ENCODE measurements at places on chromosomes 3 and 15.

- DNase-seq: no peak
Measured at GRCh38 chr15:42141795-42142667, 14.4 kb downstream of the PLA2G4F start.

DNA sequence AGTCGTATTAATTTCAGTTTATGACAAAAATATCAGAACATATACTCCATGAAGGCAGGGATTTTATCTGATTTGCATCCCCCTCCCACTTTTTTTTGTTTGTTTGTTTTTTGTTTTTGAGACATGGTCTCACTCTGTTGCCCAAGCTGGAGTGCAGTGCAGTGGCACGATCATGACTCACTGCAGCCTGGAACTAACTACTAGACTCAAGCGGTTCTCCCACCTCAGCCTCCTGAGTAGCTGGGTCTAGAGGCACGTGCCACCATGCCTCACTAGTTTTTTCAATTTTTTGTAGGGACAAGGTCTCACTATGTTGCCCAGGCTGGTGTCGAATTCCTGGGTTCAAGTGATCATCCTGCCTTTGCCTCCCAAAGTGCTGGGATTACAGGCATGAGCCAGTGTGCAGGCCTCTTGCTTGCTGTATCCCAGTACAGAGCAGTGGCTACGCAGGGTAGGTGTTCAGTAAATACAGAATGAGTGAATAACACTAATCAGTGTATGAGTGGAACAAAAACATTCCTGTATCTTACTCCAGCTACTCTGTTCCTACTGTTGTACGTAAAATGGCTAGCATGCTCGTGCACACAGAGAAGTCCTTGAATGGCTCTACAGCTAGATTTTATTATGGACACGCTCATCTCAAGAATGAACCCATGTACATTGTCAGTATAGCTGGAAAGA is 272.4 kb downstream of the FOXP1 start:
- no peak for DNase-seq

DNA sequence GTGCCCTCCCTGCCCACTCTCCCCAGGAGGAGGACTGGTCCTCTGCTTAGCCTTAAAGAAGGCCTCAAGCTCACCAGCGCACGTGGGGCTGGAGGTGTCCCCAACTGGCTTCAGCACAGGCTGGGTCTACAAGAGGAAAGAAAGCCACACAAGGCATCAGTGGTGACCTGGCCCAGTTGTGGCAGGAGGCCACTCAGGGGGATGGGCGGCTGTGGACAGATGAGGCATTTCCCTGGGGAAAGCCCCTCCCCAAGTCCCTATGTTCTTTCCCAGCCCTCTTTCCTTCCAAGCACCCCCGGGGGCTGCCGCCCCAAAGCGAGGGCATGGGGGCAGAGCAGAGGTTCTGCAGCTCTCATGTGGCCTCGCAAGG is 155.2 kb upstream of the TLE3 start:
- no peak for DNase-seq

- DNase-seq: no peak
Measured at GRCh38 chr3:3141939-3142338, 15.2 kb downstream of the TRNT1 start.

GRCh38 chr3:9525078-9525477 is 28.5 kb downstream of the LHFPL4 start:
- no peak for DNase-seq

- no peak for DNase-seq
Measured at GRCh38 chr3:32983124-32983523, 31.7 kb downstream of the CCR4 start.

- DNase-seq: no peak
Measured at GRCh38 chr15:64037116-64037515, 9.2 kb downstream of the DAPK2 start.

- no peak for DNase-seq
Measured at GRCh38 chr3:2130726-2131125, 32.1 kb downstream of the CNTN4 start.

GRCh38 chr3:149453140-149453805 is 21.2 kb upstream of the TM4SF4 start:
- DNase-seq: no peak

- no peak for DNase-seq
Measured at GRCh38 chr15:93024293-93024692, 64.7 kb downstream of the RGMA start.

- DNase-seq: no peak
Measured at GRCh38 chr3:155009217-155009616, 70.9 kb upstream of the MME start.

GRCh38 chr3:167718582-167718981 is 16.1 kb downstream of the PDCD10 start:
- no peak for DNase-seq

- DNase-seq: no peak
Measured at GRCh38 chr3:189588070-189588469, 43.1 kb upstream of the TP63 start.

DNA sequence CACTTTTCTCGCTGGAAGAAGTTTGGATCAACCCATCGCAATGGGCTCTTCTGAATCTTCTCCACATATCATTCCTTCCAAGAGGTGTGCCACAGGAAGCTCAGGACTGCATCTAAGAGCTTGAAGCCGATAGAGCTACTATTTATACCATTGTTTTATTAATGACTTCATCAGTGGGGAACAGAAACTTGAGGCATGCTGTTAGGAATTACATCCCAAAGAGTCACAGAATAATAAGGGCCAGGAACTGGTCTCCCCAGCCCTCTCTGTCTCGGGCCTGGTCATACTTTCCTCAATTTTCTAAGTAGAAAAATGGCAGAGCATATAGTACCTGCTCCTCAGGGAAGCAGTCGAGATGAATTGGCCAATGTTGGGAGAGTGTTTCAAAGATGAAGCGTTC is 16.9 kb upstream of the C15orf61 start:
- no peak for DNase-seq

GRCh38 chr3:39276746-39277145 is 3.1 kb downstream of the CX3CR1 start:
- DNase-seq: no peak

DNA sequence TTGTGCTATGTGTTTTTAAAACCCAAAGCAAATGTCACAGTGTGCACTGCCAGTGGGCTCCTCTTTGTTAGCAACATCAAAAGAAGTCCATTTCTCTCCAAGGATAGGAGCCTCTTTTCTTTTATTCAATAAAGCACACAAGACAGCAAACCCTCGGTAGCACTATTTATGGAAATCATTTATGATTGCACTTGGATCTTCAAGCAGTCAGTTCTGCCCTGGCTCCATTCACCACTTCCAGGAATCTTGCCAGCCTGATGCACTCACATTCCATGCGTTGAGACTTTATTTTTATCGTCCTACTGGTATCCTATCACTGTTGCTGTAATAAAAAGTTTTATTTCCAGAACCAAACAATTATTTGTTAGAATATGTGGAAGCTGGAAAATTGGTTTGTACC is 412.1 kb downstream of the TBL1XR1 start:
- DNase-seq: no peak

Measured in stimulated activated CD4-positive, alpha-beta T cell treated with anti-CD3 and anti-CD28 coated beads, Interleukin-1b, Interleukin-23, amount 100 ng/mL, for 4 hours (primary cell).